ENCODE measurements at places on chromosomes 7 and 10.
A peak's percentile ranks its signal among the peaks of the same experiment; 100 is the strongest.

GRCh38 chr7:149624006-149624405 is 126.4 kb upstream of the ZNF746 start:
- peak; percentile 27 for DNase-seq

DNA sequence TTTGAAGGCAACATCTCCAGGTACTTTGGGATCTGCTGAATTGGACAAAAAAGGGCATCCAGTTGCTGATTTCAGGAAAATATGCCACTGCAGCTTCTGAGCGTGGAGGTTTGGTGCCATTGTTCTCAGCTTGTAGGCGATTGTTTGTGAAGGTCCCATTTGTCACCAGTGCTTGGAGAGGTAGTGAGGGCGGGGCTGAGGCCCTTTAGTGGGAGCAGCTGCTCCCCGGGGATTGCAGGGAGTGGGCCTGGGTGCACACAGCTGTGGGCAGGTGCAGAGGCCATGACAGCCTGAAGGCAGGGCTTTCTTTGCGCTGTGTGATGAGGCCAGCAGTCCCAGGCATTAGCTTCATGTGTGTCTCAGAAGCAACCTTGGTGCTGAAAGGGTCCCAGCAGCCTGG is 3.9 kb downstream of the FAM20C start:
- DNase-seq, result no peak

- no peak for DNase-seq
Measured at GRCh38 chr10:89744026-89744425, 42.6 kb downstream of the KIF20B start.

DNA sequence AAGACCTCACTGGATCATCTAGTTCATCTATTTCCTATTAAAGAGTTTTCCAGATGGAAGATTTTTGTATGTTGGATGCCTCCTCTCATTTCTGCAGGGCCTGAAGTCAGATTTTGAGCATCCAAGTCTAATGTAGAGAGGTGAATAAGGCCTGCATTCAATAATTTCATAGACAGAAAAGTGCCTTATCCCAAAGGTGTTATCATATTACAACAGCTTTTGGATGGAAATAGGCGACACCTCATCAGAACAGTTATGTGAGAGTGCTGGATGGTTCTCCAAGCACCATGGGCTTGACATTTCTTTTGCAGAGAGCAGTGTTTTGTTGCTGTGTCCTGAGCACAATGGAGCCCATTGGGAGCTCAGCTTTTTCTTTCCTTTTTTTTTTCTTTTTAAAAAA is 162.4 kb upstream of the MEOX2 start:
- DNase-seq, result no peak

DNA sequence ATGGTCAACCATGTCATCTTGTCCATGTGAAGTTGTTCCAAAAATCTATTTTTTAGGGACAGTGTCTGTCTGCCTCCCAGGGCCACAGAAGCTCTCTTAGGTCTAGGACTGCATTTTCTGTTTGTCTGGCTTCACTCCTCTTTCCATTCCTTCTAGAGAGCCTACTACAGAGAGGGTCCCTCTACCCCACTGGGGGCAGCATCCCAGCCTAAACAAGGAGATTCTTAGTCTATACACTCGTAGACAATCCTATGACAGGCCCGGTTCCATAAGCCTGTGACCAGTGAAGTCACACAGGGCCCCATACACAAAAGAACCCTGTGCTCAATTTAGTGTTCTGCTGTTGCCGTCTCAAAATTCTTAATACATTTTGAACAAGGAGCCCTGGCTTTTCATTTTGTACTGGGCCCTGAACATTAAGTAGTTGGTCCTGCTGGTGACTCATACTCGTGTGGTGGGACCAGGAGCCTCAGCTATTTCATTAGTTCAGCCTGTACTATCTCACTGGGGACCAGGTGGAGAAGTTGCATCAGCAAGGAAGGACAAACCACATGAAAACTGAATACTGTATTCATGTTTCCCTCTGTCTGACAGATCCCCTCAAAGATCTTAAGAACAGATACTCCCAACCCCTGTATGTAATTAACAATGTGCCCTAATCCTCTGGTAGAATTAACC is 23.5 kb upstream of the FAM180A start:
- no peak for DNase-seq
